ENCODE measurements at places on chromosomes 16 and 17.

DNA sequence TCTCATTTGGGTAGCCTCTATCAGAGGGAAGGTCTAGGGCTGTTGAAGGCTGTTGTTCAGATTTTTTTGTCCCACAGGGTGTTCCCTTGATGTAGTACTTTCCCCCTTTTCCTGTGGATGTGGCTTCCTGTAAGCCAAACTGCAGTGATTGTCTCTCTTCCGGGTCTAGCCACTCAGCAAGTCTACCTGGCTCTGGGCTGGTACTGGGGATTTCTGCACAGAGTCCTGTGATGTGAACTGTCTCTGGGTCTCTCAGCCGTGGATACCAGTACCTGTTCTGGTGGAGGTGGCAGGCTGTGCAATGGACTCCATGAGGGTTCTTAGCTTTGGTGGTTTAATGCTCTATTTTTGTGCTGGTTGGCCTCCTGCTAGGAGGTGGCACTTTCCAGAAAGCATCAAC is 23.3 kb upstream of the CCR7 start:
- peak; percentile 35 for DNase-seq

DNA sequence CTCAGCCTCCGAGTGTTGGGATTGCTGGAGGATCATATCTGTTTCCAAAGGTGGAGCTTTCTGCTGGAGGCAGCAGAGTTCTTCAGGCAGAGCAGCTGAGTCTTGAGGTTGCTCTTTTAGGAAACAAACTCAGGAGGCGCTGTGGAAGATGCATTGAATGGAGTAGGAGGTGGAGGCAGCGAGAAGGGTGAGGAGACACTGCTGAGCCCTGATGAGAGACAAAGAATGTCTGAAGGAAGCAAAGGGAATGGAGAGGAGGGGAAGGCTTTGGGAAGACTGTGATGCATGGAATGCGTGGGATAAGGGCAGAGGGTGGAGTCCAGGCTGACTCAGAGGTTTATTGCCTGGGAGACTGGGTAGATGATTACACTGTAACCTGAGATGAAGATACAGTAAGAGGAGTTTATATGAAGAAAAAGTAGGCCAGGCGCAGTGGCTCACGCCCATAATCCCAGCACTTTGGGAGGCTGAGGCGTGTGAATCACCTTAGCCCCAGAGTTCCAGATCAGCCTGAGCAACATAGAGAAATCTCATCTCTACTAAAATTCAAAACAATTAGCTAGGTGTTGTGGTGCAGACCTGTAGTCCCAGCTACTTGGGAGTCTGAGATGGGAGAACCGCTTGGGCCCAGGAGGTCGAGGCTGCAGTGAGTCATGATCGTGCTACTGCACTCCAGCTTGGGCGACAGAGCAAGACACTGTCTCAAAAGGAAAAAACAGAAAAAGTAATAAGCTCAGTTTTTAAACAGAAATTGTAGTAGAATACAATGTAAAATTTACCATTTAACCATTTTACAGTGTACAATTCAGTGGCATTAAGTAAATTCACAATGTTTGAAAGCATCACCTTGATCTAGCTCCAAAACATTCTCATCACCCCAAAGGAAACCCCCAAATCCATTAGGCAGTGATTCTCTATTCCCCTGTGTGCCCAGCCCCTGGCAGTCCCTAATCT is 17.8 kb upstream of the TMEM219 start:
- no peak for DNase-seq

DNA sequence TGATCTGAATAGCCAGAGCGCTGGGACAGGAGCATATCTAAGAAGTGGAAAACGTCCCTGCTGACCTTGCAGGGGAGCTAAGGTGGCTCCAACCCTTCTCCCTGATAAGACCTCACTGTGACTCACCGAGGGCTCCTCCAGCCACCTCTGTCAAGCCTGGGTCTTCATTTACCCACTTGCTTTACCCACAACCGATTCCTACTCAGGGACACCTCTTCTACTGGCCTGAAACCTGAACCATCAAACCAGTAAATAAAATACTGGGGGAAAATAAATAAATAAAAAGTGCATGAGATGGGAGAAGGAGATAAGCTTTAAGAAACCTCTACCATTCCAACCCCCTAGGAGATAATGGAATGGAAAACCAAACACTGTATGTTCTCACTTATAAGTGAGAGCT is 80.2 kb upstream of the ALOX12 start:
- DNase-seq = no peak

DNA sequence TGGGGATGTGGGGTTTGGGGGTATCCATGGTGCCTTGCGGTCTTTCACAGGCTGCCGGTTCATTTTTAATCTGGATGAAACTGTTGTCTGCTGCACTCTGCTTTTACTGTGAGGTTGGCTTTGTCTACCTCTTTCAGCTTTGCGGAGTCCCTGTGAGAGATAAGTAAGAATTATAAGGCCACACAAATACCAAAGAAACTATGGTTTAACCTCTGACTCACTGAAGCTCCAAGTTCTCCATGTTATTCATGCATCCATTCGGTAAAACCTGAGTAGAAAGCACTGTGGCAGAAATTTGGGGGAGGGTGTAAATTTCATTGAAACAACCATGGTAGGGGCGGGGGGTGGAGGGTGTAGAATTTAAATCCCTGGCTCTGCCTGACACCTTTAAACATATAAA is 30.5 kb downstream of the KIAA0753 start:
- no peak for DNase-seq

- no peak for DNase-seq
These were observed 103.9 kb upstream of the NETO2 start for GRCh38 chr16:47247690-47248089.
